ENCODE measurements at places on chromosomes 1 and 21. TPM values are rescaled to one million over a fixed set of nuclear protein-coding genes. Genes with fewer than 3 reads are reported as not detected.

Gene TFF2
- not detected for total RNA-seq

Gene PTGFRN
- total RNA-seq, result 16.1 TPM

Gene DMBX1
- not detected for total RNA-seq

Gene XCL1
- 0.68 TPM for total RNA-seq

Gene SLC9C2
- not detected for total RNA-seq

Gene BTBD8
- 13.7 TPM for total RNA-seq
